ENCODE measurements at places on chromosomes 1 and 21.
A peak's percentile ranks its signal among the peaks of the same experiment; 100 is the strongest.

GRCh38 chr21:43868461-43868860, 3.4 kb downstream of the AGPAT3 start:
- DNase-seq, result no peak

- DNase-seq, result no peak
Measured at GRCh38 chr1:248243204-248243603, 12.0 kb downstream of the OR2M4 start.

DNA sequence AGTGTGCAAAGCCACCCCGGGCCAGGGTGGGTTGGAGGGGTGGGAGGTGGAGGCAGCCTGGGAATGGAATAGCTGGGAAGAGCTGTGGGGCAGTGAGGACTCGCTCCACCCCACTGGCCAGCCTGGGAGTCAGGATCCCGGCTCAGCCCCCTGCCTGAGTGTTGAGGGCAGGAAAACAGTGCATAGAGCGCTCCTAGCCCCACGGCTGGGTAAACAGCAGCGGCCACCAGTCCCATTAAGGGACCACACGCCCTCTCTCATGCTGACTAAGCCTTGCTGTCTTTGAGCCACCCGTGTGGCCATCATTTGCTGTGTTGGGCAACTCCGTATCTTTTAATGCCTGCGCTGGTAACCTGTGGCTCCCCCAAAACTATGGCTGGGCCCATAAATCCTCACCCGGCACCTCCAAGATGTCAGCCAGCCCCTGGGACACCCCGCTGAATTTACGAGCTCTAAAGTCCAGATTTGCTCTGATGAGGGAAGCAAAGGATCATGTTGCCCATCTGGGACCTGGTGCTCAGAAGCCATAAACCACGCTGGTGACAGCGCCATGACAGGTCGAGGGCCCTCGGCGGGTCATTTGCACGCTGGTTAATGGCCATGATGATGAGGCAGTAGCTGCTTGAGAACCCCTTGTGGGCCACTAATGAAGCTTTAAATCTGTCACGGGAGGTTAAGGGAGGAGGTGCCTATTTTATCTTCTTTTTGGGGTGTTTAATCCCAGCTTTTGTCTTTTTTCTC, 34.9 kb downstream of the SYF2 start:
- no peak for DNase-seq

- DNase-seq, result no peak
Measured at GRCh38 chr1:20487236-20487590, 1.2 kb upstream of the CAMK2N1 start.

DNA sequence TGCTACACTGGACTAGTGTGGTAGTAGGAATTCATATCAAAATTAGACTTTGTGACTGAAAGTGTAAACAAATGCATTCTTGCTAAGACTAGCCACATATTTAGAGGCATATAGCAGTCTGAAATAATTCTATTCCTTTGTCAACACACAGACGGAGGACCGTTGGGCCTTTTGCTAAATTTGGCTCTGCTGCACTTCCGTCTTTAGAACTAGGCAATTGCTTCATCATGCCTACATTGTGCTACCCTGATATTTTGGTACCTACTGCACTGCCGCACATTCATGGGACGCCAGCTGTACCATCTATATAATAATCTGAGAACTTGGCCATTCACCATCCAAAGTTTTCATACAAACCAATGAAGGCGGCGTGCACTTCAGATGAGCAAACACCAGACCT, 346.8 kb downstream of the KIF26B start:
- DNase-seq, result no peak

DNA sequence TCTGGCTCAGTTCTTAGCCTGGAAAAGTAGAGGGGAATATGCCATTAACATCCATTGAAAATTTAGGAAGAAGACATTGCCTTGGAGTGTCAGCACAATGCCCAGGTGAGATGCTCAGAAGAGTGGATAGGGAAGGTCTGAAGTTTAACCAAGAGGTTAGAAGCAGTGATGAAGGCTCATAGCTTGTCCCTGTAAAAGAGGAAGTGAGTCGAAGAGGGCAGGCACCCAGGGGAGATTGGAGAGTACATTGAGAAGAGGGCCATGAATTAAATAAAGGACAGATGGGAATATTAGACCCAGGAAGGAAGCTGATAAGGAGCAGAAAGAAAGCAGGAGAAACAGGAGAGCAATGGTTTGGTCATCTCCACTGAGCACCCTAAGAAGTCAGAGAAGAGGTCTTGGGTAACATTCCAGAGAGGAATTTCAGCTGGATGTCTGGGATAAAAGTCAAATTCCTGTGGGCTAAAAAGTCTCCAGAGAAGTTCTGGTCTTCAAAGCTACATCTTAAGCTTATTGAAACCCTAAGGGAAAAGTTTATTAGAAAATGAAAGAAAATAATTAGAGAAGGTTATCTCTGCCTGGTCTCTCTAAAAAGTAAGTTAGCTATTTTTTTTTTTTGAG, 17.3 kb downstream of the C8B start:
- no peak for DNase-seq

DNA sequence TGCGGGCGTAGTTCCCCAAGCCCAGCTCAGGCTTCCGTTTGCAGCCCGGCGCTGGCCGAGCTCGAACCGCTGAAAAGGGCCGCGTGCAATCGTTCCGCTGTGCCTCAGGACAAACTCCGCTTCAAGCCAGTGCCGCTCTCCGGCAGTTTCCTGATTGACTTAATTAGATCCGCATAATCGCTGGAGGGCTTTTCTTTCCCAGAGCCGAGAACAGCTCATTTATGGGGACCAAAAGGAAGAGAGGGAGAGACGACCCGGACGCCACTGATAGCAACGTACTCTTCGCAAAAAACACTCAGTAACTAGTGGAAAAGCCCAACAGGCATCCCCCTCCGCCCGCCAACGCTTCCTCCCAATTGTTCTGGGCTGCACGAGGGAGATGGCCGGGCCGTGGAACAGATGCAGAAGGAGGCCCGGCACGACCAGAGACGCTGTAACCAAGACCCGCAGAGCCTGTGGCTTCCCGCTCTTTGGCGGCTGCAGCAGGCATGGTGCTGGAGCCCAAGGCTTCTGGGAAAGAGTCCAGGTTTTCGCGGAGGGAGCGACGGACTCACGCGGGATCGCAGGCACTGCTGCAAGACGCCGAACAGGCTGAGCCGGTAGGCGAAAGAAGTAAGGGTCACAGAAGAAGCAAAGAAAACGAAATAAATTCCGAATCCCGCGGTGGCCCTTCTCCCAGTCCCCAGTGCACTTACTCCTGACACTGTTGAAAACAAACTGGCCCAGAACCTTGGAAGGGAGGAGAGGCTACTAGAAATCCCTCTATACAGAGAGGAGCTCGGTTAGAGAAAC, 3.6 kb upstream of the FOXD2 start:
- no peak for DNase-seq

DNA sequence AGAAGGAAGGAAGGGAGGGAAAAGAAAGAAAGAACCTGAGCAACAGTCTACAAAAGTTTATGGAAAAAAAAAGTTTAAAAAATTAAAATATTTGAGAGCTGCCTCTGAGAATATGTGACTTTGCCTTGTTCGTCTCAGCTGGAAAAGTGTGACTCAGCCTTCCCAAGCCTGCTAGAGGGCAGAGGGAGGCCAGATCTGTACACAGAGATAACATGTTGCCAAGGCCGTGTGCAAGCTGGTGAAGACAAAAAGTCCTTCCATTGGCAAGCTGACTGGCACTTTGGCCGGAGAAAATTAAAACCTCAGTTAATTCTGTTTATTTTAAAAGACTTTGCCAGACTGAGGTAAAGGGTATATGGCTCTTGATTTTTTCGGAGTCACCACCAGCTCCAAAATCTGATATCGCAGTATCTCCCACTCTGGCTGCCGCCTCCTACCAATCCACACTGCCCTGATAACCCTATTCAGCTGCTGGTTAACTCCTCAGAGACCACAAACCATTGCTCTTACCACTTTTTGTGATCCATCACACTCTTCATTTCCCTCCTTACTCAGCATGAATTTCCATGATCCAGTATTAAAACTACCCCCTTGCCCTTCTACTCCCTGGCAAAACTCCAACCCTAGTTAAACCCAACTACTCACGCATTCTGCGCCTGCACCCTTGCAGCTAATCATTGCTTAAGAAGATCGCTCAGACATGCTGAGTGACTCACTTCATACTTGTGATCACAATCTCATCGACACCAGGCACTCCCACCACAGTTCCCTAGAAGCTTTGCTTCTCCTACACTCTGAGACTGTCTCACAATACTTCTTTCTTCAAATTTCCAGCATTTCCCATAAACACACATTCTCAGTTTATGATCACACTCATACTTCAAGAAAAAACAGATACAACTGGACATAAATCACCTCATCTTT, 5.7 kb upstream of the PPP1R15B start:
- peak; percentile 11 for DNase-seq

DNA sequence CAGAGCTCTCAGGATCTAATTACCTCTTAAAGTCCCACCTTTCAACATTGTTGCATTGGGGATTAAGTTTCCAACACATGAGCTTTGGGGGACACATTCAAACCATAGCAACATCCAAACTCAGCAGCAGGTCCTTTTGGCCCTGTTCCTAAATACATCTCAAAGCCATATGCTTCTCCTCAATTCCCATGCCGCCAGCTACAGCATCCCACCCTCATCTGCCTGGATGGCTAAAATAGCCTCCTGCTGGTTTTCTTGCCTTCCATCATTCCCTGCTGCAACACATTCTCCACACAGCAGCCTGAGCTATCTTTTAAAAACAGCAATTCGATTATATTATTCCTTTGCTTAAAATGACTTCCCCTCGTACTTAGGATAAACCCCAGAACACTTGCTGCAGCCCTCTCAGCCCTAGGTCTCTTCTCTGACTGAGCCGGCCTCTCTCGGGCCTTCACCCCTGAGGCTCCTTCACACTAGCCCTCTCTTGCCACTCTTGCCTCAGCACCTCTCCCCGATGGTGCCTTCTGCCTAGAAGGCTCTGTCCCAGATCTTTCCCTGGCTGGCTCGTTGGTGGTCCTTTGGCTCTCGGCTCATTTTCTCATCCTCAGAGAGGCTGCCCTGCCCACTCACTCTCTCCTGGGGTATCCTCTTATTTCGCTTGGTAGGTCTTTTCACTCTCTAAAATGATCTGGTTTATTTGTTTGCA, 16.5 kb downstream of the MYBPH start:
- DNase-seq, result no peak

GRCh38 chr1:37258068-37258467, 216.3 kb upstream of the ZC3H12A start:
- DNase-seq, result no peak

GRCh38 chr1:22323141-22323845, 128.4 kb upstream of the ZBTB40 start:
- DNase-seq, result no peak

DNA sequence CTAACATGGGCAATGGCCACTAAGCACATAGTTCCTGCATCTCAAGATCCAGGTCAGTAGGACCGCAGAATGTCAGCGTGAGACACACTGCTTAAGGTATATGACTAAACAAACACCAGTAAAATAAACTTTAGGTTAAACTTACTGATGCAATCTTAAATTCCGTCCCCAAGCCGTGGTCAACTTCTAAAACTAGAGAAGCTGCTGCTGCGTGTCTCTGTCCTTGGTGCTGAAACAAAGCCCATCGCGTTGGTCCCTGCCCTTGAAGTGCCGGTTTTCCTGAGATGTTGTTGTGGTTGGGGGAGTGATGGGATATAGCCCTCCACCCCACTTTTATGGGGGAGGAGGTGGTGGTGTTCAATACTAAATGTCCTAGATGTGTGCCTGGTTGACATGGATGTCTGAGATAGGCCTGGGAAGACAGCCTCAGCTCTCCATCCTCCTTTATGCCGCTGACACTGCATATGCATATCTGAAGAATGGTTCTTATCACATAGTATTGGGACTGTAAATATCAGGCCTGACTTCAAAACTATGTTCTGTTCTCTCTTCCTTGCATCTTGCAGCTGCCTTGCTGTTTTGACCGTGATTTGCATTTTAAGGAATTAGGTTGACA, 72.0 kb upstream of the KCNA3 start:
- DNase-seq, result no peak

DNA sequence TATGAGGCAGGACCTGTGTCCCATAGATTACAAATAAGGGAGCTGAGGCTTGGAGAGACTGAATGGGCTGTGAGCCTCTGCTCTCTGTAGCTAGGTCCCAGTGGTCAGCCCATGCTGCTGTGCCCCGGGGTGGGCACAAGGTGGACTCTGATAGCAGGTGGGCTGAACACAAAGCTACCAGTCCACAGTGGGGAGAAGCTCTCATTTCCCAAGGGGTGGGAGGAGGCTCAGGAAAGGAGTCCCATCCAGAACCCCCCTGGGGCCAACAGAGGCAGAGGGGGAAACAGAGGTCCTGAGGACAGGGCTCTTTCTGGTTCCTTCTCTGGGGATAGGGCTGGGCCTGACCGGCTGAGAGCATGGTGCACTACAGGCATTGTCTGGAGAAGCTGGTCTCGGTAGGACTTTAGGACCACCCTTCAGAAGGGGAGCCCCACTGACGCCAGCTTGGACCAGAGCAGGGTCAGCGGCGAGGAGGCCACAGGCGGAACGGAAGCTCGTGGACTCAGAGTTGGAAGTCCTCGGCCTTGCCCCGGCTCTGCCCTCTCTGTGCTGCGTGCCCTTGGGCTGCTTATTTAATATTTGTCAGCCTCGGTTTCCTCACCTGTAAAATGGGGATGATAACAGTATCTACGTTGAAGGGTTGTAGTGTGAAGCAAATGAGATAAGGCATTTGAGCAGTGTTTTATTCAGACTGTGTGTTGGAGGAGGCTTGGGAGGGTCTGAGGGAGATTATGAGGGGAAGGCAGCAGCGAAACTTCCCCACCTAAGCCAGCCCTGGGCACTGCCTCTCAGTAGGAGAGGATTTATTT, 26.6 kb downstream of the SDE2 start:
- DNase-seq, result no peak

DNA sequence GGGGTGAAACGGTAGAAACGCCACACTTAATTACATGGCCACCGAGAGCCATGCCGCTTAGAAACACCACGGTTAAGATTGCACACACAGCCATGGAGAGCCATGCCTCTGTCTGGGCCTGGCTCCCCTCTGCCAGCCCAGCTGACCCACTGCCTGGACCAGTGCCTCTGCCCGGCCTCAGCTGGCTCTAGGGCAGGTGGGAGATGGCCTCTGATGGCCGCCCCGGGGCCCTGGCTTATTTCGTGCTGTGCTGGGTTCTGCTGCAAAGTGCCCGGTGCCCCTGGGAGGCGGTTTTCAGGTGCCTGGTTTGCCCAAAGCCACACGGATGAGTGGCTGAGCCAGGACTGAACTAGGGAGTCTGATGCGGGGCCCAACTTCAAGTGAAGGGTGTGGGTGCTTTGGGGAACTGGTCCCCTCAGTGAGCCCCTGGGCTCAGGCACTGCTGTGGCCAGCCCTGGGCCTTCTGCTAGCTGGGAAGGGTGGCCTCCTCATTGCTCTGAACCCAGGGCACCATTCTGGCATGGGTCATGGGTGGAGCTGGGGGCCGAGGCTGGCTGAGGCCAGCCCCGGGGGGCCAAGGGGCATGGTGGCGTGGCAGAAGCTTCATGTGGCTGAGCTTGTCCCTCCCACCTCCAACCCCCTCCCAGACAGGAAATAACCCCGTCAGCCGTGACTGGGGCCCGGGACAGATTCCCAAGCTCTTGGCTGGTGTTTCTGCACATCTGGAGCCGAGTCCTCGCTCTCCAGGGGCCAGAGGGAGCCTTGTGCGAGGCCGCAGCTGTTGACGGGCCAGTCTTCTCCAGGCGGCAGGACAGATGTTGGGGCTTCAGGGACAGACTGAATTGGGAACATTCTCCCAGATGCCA, 1.9 kb upstream of the GPR153 start:
- no peak for DNase-seq

Data from NCI-H446 (cell line).